ENCODE measurements at places on chromosomes 6 and 20.

DNA sequence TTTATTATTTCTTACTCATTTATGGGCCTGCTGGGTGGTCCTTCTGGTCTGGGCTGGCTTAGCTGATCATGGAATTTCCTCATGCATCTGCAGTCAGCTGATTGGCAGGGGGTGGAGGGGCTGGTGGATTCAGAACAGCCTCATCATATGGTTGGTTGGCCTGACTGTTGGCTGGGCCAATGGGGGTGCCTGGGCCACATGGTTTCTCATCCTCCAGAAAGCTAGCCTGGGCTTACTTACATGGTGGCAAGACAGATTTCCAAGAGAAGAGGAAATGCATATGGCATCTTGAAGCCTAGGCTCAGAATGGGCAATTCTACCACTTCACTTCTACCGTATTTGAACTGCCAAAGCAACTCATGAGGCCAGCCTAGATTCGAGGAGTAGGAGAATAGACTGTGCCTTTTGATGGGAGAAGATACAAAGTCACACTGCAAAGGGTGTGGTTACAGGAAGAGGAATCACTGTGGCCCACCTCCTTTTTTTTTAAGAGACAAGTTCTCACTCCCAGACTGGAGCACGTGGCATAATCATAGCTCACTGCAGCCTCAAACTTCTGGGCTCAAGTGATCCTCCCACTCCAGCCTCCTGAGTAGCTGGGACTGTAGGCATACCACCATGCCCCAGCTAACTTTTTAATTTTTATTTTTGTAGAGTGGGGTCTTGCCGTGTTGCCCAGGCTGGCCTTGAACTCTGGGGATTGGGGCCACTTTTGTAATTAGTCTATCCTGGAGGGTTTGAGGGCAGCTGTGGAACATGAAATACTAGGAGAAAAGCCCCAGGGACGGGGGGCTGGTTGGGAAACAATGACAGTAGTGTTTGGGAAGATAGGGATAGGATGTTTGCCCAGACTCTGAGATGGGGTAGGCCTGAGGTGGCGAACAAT is 47.6 kb upstream of the RNF24 start:
- no peak for DNase-seq

- no peak for DNase-seq
Observed at GRCh38 chr6:168091381-168092264, 12.6 kb upstream of the FRMD1 start.

DNA sequence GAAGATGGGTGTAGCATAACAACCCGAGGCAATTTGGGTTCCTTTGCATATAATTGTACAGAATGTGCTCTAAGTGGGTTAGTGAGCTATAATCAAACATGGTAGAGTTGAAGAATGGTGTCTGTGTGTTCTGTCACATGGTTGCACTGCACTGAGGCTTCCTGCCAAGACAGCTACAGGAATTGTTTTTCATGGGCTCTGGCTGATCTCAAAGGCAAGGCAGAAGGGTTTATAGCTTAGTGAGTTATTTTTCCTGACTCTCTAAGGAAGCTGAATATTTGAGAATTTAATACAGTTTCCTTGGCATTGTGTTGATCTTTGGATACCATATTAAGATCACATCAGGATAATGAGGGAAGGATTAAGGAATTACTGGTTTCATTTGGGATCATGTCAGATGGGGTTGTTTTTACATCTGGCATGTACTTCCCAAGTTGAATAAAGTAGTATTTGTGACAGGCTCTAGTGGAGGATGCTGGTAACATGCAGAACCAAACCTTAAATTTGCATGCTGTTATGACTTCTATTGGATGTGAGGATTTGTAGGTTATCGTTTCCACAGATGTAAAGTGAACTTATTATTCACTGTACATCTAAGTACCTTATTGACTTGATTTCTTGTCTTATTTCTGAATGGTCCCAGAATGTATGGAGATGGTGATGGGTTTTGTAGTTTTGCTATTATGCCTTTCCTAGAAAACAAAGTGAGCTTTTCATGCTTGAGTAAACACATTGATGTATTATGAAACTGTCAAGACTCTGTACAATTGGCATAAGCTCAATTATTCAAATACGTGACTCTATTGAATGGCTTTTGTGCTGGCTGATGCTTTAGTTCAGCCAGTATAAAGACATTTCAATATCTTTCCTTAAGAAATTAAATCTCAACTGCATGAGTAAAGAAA is 43.3 kb downstream of the LRRC1 start:
- DNase-seq = no peak

DNA sequence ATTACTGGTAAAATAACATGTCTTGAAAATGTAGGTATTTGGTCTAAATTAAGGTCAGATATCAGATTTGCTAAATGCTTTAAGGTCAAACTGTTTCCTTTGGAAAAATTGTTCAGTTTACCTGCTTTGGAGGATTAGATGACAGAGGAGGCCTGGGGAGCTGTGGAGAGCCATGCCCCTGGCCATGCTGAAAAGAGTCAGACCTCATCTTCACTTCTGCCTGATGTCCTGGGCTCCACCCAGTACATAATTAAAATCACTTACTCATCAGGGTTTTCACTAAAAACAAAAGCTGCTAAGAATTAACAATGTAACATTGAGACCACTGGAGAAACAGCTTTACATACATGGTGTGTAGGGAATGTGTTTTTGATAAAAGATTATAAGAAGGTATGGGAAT is 60.8 kb upstream of the UNC93A start:
- DNase-seq = no peak

GRCh38 chr6:80527552-80528052 is 421.1 kb downstream of the BCKDHB start:
- no peak for DNase-seq

DNA sequence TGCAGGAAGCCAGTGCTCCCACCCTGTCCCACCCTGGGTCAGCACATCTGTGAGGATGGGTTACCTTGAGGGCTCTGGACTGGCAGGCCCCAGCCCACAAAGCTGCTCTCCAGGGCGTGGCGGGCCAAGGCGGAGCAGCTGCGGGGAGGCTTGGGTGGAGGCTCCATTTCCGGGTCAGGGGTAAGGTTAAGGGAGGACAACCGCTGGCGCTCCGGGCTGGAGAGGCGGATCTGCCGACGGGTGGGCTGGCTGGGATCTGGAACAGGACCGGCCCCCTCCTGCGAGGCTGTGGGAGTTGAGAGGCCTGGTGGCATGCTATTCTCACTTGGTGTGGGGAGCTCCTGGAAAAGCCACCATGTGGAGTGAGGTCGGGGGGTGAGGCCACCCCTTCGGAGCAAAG is 5.5 kb downstream of the SMPD2 start:
- DNase-seq = no peak
